GM04503 (cell line): ENCODE measurements at places on chromosomes 1 and 21.

DNA sequence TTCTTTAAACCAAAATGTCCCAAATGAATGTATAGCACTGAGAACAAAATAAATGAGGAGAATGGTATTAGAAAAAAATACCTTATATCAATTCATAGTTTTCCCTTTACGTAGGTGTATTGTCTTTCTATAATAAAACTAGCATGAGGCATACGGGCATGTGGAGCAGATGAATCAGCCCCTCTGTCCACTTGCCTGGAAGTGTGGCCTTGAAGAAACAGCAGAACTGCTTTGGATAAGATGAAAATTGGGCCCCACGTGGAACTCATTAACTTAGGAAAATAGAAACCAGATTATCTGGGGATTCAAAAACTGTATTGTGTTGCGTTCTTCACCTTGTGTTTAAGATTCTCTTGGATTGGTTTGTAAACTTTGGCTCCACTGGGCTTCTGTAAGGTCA is 356.8 kb upstream of the B3GALT2 start:
- DNase-seq: no peak

DNA sequence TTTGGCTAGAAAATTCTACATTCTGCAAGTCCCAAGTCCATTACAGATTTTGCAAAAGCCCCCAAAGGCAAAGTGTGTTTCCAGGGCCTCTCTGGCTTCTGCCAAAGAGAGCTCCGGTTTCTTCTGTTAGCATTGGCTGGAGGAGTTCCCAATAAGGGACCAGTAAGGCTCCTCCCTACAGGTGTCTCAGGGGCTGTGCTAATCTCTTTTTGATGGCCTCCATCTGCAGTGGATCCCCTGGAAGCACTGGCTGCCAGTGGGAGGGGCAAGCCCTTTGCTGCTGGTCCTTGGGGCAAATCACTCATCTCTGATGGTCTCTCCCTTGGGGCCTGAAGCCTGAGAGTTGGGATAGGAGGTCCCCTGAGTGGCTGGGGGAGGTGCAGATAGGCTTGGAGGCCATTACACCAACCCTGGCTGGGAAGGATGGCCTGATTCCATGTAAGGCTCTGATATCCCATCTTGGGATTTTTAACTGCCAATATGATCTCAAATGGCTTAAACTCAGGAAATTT is 89.1 kb upstream of the USP24 start:
- no peak for DNase-seq

DNA sequence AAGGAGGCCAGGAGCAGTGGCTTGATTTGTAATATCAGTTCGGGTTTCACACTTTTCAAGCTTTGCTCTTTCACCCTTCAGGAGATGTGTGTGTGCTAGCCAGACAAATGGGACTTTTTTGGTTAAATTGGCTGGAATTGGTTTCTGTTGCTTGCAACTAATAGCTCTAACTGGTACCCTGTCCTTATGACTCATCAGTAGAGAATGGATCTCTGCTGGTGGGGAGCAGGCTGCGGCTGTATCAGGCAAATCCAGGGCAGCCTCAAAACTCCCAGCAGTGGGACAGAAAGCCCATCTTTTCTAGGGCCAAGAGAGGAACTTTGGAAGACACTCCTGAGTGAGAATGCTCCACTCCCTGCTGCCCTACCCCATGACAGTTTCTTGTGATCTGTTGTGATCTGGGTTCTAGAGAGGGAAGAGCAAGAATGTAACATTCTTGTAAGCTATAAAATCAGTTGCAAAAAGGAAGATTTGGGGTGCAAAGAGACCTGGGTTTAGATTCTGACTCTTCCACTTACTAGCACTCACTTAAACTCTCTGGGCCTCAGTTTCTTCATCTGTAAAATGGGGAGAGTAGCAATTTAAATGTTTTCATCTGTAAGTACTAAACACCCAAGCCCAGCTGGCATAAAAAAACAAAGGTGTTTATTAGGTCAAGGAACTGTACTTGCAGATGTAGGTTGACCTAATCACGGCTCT is 257.0 kb upstream of the TMEM51 start:
- no peak for DNase-seq

DNA sequence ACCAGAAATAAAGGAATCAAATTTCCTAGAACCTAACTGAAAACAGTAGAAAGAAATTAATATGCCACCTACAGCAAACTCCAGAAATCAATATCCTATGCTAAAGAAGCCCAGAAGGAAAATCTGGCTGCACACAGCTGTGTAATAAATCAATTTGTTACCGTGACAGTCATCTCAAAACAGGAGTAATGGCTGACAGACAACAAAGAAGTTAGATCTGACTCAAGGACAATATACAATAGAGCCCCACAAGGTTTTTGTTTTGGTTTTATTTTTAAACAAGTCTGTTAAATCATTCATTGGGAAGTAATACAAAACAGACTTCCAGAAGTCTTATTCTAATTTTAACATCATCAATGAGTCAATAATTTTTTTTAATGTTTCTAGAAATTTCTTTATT is 168.4 kb downstream of the RERE start:
- no peak for DNase-seq

DNA sequence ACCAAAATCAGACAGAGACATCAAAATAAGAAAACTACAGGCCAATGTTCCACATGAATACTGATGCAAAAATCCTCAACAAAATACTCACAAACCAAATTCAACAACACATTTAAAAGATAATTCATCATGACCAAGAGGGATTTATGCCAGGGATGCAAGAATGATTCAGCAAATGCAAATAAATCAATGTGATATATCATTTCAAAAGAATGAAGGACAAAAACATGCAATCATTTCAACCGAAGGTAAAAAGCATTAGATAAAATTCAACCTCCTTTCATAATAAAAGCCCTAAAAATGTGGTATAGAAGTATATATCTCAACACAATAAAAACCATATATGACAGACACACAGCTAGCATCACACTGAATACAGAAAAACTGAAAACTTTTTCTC is 81.5 kb upstream of the LYPLAL1 start:
- no peak for DNase-seq

DNA sequence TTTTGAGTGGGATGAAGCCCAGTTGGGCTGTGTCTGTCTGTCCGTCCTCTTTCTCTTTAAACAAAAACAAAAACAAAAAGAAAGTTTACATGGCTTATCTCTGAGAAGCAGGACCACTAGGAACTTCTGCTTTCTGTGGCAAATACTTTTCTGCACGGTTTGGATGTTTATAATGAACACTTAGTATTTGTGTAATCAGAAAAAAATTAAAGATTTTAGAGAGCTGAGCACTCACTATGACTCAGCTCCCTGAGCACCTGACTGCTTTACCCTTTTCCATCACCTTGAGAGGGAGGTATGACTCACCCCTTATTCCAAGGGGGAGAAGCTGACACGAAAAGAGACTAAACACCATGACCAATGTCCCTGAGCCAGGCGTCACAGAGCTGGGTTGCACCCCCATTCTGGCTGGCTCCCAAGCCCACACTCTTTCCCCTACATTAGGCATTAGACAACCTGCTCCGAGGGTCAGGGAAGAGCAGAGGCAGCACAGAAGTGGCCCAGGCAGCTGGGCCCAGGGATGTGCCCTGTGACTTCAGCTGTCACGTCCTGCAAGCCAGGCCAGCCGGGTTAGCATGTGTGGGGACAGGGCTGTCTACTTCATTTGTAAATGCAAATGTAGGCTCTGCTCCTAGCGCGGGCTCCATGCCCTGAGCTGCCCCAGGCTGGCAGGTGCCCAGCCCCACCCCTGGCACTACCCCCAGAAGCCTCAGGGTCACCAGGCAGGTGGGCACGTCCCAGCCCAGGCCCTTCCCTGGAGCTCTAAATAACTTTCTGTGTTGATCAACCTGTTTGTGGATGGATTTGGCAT is 30.4 kb downstream of the RAP1GAP start:
- DNase-seq: no peak

GRCh38 chr1:5419501-5419900 is 572.7 kb downstream of the NPHP4 start:
- no peak for DNase-seq

GRCh38 chr1:93723110-93723509 is 41.5 kb upstream of the BCAR3 start:
- DNase-seq: peak; percentile 31

- DNase-seq: no peak
Measured at GRCh38 chr1:182761396-182762395, 27.9 kb upstream of the NPL start.

- DNase-seq: no peak
Measured at GRCh38 chr1:8398677-8399076, 80.8 kb downstream of the SLC45A1 start.

- DNase-seq: peak; percentile 59
Measured at GRCh38 chr1:9066945-9067807, 2.3 kb downstream of the SLC2A5 start.

GRCh38 chr1:25744140-25744581 is 55.8 kb upstream of the SELENON start:
- DNase-seq: peak; percentile 29

DNA sequence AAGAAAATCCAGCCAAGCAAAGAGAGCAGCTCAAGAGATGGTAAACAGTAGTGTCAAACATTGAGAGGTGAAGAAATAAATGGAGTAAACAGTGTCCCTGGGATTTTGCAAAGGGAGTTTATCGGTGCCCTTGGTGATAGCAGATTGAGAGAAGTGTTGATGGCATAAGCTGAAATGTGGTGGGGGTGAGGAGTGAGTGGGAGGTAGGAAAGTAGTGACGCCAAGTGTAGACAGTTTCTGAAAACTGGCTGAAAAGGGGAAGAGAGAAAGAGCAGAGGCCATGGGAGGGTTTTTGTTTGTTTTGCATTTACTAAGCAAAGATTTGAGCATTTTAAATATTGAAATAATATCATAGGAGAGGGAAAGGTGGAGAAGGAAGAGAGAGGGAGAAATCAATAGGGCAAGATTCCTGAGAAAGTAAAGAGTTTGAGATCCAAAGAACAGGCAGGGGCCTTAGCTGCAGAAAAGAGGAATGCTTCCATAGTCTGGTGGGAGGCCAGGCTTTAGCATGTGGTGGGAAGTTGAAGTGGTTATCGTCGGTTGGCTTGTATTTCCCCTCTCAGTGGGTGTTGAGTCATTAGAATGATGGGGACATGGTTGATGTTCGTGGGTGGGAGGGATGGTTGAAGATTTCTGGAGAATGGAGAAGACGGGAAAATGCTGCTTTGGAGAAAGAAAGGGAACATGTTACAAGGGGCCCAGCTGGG is 26.8 kb upstream of the RASAL2 start:
- no peak for DNase-seq

GRCh38 chr1:38115682-38116202 is 69.1 kb upstream of the POU3F1 start:
- DNase-seq: no peak

DNA sequence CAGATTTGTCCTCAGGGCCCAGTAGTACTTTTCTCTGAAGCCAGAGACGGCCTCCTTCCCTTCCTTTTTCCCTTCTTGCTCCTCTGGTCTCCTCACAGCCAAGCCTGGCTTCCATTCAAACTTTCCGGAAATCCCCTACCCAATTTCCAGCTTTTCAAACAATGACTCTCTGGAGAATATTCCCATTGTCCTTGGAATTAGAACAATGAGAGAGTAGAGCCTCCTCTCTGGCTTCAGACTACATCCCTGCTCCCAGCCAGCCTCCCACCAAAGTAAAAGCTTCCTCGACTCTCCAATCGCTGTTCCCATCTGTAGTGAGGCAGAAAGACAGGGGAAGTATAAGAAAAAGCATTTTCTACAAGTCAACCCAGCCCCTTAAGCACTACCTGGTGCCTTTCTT is 77.7 kb upstream of the SOX13 start:
- DNase-seq: no peak

DNA sequence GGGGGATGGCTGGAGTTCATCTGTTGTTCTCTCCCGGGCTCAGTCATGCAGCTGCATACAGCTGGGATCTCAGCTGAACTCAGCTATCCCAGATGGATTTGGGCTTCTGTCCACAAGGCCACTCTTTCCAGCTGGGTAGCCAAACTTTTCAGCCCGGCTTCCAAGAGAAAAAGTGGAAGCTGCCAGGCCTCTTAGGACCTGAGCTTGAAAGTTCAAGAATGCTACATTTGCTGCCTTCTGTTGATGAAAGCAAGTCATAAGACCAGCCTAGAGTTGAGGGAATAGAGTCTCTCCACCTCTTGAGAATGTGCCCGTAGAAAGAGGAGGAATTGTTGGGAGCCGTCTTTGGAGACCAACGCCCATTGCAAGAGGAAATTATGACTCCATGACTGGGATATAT is 95.3 kb downstream of the C1orf21 start:
- DNase-seq: no peak

DNA sequence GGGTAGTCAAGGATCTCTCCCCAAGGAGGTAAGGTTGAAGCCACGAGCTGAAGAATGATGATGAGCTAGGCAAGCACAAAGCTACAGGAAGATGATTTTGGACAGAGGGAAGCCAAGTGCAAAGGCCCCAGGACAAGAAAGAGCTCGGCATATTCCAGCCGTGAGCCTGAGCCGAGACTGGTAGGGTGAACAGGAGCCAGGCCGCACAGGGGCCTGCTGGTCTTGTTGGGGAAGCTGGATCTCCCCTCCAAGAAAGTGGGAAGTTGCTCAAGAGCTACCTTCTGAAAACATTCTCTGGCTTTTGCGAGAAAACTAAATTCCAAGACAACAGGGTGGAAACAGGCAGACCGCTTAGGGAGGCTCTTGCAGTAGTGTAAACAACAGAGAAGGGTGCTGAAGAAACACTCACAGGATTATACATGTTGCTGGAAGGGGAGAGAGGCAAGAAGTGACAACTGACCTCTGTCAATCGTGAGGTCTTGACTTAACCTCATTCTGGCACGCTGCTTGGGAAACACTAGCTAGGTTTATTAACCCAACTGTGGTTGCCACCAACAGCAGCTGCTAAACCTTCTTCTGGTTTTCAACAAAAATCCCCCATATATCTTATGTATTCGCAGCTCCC is 625.2 kb downstream of the SMYD3 start:
- DNase-seq: no peak

DNA sequence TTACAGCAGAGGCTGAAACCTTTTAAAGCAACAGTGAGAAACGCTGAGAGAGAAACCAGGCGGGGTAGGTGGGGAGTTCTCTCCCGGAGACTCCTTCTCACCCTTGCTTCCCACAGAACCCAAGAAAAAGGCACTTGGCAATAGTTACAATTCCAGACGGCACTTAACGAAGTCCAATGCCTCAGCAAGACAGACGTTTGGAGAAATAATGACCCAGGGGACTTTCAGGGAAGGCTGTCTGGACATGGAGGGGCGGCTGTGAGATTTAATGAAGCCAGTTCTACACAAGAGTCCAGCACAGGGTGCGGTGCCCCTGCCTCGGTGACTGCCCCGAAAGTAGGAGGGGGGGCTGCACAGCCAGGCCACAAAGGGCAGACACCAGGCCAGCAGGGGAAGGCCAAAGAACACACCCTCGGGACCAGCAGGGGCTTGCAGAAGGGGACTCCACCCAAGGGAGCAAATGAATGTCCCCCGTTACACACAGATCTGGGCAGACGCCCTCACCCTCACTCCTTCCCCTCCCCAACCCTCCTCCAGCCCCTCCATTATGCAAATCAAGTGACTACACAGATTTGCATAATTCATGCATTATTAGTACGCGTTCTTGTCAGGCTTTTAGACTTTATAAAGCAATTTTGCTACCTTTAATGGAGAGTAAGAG is 26.3 kb downstream of the KCNN3 start:
- no peak for DNase-seq

DNA sequence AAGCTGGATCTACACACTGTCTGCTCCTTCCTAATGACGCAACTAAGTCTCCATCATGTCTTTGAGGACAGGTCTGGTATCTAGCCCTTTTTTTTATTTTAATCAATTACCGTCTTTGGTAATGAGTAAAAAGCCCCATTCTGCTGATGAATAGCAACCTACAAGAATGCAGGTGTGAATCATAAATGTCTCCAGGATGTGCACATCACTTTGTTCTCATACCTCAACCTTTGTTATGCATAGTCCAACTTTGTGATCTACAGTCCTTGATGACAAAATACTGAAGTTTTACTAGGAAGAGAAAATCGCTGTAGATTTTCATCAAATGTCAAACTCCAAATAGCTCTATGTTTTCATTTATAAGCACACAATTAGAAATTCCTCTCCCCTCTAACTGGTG is 39.3 kb downstream of the PLPPR5 start:
- no peak for DNase-seq
